Skin of body (tissue), 3 donors: ENCODE measurements at places on chromosomes 3 and 15.

- DNase-seq = no peak
Observed at GRCh38 chr15:101306341-101307047, 11.4 kb upstream of the SNRPA1 start.

GRCh38 chr3:187987924-187988323 is 166.0 kb upstream of the LPP start:
- no peak for DNase-seq

DNA sequence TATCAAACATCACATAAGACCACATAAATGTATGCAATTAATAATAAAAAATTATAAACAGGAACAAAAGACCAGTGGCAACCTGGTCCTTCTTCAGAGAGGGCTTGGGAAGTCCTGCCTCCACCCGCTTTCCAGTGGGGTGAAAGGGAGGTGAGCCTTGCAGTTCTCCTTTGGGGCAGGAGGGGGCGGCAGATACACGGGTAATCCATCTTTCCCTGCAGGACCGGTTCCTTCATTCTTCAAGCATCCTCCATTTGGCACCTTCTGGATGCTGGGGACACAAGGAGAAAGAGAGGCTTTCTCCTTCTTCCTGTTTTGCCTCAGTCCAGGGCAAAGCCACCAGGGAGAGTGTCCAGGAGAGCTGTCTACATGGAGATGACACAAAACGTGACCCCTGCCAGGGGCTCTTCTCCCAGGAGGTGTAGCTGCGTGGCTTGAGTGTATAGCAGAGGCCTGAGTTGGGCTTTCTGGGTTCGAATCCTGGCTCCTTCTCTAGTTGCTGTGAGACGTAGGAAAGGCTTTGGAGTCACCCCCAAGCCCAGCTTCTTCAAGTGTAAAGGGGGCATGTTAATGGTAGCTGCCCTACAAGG is 23.2 kb downstream of the RPLP1 start:
- DNase-seq = peak; percentile 15

DNA sequence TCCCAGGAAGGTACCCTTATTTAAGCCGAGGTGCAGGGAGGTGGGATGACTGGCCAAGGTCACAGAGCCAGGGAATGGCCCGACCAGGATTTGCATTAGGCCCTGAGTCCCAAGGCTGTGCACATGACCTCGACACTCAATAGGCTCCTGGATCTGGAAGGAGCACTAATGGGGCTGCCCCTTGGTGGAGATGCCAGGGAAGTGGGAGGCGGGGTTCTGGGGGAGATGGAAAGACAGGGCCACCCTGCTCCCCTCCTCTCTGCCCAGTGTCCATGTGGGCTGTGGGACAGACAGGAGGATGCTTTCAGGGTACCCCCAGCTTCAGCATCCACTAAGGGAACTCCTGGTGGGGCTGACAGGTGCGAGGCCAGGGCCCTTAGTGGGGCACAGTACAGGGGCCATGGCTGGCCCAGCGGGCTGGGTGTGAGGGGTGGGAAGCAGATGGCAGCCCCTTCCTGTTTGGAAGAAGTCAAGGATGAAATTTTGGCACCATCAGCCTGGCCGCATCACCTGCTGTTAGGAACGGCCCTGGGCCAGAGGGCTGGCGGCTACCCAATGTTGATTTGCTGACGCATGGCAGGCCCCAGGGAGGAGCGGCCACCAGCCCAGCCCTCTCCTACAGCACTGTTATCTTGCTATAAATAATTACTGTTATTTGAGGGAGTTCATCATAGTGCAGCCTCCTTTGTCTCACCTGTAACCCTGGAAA is 37.3 kb downstream of the ATP2B2 start:
- no peak for DNase-seq

- DNase-seq = no peak
Observed at GRCh38 chr3:45473841-45474240, 85.5 kb downstream of the LARS2 start.

GRCh38 chr15:69885173-69885955 is 212.4 kb downstream of the TLE3 start:
- DNase-seq = no peak

GRCh38 chr3:37283011-37283410 is 108.6 kb upstream of the LRRFIP2 start:
- no peak for DNase-seq

DNA sequence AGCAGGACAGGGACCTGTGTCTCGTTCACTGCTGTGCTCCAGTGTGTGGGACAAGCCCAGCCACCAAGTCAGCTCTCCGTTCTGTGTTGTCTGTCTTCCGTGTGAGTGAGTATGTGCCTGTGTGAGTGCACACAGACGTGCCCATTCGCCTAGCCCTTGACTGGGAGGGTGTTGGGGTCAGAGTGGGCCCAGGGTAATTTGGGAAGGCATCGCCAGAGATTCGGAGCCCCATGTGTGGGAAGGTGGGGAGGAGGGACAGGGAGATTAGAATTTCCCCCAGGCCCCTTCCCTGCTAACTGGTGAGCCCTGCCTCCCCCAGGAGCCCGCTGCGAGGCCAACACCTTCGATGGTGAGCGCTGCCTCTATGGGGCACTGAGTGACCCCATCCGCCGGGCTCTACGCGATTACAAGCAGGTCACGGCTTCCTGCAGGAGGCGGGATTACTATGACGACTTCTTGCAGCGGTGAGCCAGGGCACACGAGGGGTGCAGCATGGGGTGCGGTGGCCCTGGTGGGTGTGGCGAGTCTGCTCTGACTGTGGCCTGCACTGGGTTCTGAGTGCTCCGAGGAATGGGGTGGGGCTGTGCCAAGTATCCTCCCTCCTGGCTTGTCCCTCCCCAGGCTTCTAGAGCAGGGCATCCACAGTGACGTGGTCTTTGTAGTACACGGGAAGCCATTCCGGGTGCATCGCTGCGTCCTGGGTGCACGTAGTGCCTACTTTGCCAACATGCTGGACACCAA is 3.1 kb downstream of the ABTB1 start:
- no peak for DNase-seq

GRCh38 chr15:89672221-89673164 is 6.7 kb downstream of the PLIN1 start:
- no peak for DNase-seq

DNA sequence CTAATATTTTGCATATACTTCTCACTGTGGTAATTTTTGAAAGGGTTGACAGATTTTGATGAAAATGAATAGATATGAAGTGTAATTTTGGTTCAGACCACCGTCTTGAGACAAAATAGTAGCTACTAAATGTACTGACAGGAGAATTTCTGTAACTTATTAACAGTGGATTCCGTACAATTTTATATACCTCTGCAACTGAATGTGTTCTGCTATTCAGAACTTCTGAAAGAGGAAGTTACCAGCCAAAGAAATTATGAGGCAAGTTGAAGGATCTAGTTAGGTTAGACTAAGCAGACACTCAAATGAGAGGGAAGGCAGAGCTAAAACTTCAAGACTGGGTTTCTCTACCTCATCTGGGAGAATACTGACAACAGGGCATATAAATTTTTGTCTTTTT is 29.4 kb downstream of the GAP43 start:
- no peak for DNase-seq

DNA sequence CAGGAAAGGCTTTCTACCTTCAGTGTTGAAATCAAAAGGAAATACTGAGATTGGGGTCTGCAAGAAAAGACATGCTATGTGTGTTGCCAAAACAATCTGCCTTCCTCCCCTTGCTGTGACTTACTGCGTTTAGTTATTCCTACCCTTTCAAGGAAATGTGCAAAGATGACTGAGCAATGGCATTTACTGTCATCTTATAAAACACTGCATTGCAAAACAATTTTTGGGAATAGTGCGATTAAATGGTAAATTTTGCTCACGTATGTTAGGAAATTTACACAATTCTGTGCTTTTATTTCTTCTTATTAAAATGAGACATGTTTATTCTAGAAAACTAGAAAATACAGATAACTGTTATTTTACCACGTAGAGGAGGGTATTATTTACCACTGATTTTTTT is 45.8 kb downstream of the PDE8A start:
- no peak for DNase-seq

DNA sequence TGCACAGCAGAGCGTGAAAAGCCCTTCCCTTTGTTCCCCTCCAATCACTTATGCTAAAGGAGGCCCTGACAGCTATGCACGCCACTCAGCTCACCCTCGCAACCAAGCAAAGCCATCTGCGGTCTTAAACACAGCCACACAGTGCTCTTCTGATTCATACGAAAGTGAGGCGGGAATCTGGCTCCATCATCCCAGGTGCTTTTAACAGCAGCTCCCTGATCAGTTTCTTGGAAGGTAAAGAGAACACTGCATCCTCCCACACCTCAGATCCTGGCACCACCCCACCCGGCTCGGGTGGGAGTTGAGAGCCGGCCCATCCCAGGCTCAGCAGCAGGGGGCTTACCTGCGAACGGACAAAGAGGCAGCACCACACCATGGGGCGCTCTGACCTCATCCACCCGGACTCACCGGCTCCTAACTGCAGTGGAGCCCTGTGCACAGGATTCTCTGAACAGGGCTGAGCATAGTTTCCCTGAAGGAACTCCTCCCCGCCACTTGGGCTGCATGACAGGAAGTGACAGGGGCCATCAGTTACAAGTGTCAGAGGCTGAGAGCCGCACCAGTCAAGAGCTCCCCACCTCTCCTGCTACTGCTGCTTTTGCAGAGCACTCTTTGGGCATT is 114.3 kb upstream of the ARHGEF3 start:
- no peak for DNase-seq

DNA sequence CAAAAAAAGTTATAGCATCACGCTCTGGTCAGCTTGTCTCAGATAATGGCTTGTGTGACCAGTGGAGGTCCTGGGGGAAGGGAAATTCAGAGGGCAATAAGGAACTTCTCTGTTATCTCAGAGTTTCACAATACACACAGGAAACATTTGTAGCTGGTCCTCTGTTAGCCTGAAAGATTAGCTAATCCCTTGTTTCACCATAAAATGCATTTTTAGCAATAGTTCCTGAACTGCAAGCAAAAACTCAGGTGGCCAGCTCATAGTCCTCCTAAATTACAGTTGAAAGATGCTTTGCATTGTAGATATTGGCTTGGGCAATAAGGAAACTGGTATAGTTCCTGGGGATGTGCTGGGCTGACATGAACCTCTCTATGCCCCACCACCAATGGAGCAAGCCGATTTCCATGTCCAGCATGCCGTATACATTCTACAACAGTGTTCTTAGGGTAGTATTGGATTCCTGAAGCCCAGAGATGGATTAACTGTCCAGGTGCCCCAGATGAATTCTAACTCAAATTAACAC is 141.5 kb upstream of the TBL1XR1 start:
- DNase-seq = no peak

DNA sequence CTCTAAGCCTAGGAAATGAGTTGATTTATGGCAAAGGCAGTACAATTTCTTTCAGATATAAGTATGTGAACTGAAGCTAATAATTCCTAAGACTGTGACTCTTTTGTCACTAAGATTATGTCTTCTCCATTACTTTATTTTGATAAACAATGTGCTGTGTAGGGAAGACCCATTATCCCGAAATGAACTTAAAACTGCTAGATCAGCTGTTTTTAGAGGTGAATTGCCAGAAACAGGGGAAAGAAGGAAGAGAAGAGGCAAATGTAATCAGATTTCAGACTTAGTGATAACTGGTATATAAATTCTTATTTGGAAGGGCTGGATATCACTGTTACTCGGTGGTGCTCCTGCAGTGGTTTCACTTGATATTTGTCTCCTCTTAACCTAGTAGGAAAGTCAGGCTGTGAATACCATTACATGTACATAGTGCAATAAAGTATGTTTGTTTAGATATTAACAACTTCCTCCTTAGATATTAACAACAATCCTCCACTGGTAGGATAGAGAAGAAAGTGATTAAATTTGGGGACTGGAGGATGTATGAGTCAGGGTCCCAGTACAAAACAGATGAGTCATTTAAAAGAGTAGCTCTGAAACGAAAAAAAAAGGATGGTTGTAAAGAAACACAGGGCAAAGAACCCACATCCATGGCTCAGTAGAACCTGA is 338.5 kb upstream of the KCNH8 start:
- no peak for DNase-seq

DNA sequence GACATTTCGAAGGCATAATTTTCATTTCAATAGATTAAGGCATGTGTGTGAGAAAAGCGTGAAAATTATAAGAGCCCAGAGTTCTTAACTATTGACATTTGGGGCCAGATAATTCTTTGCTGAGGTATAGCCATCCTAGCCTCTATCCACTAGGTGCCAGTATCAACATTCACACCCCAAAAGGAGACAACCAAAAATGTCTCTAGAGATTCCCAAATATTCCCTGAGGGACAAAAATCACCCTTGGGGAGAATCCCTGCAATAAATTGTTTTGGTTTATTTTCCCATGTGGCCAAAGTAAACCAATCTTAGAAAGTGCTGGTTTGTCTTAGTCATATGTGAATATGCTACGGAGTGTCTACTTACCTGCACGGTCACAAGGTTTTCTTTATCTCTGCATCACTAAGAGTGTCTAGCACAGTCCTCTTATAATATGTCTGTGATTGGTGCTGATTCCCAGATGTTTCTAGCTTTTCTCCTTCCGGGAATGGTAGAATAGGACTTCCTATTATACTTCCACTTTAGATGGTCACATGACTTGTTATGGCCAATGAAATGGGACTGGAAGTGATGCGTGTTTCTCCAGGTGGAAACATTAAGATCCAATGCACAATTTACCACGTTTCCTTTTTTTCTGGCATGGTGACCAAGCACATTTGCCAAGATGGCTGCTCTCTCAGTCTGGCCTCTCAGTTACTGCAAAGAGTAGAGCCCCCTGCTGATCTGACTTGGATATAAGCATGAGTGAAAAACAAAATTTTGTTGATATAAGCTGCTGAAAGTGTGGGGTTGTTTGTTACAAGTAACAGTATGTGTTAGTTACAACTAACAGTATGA is 8.0 kb upstream of the KBTBD8 start:
- DNase-seq = no peak

DNA sequence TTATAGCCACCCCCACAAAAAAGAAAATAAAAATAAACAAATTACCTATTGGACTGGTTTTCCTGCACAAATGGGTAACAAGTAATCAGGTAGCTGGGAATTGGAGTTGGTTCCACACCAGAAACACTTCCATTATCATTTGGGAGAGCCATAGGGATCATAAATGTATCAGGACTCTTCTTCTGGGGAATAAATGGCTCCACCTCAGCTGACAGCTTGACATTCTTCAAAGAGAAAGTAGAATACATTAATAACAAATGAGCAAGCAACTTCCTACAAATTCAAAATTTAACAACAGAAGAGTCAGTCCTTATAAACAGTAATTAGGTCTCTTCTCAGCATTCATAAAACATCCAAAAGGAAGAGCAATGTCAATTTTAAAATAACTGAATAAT is 8.7 kb downstream of the SECISBP2L start:
- DNase-seq = no peak

GRCh38 chr3:14991818-14992612 is 44.6 kb downstream of the NR2C2 start:
- DNase-seq = no peak
